SHP77 (cell line): ENCODE measurements at places on chromosomes 4 and X.
A peak's percentile ranks its signal among the peaks of the same experiment; 100 is the strongest.

DNA sequence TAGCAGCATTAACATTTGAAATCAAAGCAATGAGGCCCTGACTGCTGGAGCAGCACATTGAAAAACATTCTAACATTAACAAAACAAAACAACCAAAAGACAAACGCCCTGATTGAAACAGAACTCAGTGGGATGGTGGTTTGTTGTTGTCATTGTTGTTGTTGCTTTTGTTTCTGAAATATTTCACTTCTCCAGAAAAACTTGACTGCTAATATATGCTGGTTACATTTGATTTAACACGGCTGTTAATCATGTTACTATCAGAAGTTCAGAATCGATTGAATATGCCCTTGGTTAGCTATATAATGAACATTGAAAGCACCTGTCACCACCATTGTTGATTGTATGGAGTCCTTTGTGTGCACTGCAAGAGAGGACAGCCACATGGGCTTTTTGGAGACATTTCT is 790.4 kb upstream of the GALNTL6 start:
- DNase-seq, result no peak

DNA sequence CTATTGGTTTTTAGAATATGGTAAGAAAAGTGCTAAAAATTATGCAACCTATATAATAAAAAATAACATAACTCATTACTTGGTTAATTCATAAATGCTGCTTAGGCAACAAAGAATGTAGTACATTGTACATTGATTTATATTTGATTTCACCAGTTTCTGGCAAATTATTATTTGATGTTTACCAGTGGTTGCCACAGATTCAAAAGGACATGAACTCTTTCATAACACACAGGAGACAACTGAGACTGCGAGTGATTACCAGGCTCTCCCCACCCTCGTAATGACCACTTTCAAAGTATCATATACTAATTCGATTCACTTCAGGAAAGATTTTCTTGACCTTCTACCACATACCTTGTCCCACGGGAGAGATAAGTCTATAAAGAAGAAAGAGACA is 158.5 kb downstream of the NR3C2 start:
- no peak for DNase-seq

DNA sequence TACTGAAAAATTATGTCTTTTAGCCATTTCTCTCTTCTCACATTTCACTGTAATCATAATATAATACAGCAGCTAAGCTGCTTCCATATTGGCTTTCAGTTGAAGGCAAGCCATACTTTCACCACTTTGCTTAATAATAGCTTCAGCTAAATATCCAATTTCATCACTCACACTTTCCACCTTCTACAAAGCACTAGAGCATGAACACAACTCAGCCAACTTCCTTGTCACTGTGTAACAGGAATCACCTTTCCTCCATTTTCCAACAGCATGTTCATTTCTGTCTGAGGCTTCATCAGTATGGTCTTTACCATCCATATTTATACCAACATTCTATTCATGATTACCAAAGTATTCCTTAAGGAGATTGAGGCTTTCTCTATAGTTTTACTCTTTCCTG is 219.8 kb upstream of the CTSO start:
- DNase-seq, result no peak

GRCh38 chr4:28948501-28948900 is 1771.7 kb upstream of the PCDH7 start:
- DNase-seq, result no peak

- DNase-seq, result peak; percentile 43
Observed at GRCh38 chr4:36786519-36786918, 458.0 kb upstream of the NWD2 start.

DNA sequence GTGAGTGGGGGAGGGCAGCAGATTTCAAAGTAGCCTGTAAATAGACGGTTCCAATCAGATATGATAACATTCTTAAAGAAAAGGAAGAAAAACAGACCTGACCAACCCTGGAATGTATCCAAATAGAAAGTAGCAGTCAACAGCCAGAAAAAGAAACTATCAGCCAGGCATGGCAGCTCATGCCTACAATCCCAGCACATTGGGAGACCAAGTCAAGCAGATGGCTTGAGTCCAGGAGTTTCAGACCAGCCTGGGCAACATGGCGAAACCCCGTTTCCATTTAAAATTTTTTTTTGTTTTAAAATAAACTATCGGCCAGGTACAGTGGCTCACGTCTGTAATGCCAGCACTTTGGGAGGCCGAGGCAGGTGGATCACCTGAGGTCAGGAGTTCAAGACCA is 125.0 kb downstream of the THOC2 start:
- no peak for DNase-seq

GRCh38 chr4:52111995-52112394 is 60.9 kb downstream of the SPATA18 start:
- DNase-seq, result no peak

GRCh38 chrX:152929898-152930297 is 32.0 kb downstream of the ZNF185 start:
- DNase-seq, result no peak

DNA sequence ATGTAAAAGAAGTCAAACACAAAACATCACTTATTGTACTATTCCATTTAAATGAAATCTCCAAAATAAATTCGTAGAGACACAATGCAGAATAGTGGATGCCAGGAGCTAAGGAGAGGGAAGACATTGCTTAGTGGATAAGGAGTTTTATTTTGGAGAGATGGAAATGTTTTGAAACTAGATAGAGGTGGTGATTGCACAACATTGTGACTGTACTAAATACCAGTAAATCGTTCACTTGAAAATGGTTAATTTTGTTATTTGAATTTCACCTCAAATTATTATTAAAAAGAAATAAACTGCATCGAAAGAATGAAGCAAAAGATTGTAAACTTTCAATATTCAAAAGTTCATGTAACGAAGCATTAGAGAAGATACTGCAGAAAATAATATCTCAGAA is 9.7 kb upstream of the ACSL4 start:
- DNase-seq, result no peak

GRCh38 chr4:4519297-4519894 is 22.5 kb downstream of the STX18 start:
- DNase-seq, result no peak

- DNase-seq, result no peak
Observed at GRCh38 chrX:6163721-6164120, 64.9 kb downstream of the NLGN4X start.

GRCh38 chrX:153408221-153408721 is 3.0 kb upstream of the ZFP92 start:
- no peak for DNase-seq

DNA sequence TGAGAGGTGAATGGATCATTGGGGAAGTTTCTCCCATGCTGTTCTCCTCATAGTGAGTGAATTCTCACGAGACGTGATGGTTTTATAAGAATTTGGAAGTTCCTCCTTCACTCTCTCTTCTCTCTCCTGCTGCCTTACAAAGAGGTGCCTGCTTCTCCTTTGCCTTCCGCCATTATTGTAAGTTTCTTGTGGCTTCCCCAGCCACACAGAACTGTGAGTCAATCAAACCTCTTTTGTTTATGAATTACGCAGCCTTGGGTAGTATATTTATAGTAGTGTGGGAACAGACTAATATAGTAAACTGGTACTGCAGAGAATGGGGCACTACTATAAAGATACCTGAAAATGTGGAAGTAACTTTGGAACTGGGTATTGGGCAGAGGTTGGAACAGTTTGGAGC is 7.8 kb upstream of the CTAG2 start:
- DNase-seq, result no peak

- no peak for DNase-seq
Observed at GRCh38 chr4:74431113-74431826, 13.7 kb upstream of the AREG start.

- no peak for DNase-seq
Observed at GRCh38 chr4:157246964-157247363, 26.4 kb downstream of the GRIA2 start.

DNA sequence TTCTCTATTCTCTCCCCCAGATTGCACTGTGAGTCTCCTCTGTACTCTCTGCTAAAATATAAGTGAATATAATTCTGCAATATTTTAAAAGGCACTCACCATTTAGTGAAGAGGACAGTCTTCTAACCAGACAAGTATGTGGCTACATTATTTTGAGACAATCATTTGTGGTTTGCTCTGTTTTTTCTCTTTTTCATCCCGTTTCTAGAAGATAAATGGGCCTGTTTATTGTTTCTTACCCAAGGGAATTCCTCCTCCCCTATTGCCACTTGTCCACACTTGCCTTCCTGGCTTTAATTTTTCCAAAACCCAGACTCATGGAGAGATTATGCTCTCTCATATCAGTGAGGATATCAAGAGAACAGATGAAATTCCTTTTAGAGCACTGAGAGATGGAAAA is 18.6 kb upstream of the IL13RA2 start:
- no peak for DNase-seq

- DNase-seq, result no peak
Observed at GRCh38 chrX:98795636-98796035, 1614.4 kb downstream of the PCDH19 start.

- DNase-seq, result no peak
Observed at GRCh38 chr4:128488055-128488705, 200.6 kb upstream of the PGRMC2 start.

DNA sequence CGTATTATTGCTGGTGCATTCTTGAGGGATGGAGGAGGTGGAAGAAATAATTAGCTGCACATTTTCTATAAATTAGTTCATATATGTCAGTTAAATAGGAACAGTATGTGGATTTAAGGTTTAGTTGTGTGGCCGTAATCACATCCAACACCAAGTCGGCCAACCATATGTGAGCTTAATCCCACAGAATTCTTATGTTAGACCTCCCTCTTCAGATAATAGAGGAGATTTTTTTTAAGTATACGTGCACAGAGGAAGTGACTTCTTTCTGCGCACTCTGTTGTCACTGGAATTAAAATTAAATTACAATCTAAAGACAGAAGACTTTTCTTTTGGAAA is 2.1 kb downstream of the SEPTIN11 start:
- DNase-seq, result no peak

- no peak for DNase-seq
Observed at GRCh38 chrX:135094726-135095125, 25.6 kb downstream of the ETDB start.
